ENCODE measurements at places on chromosomes 12 and 14.

DNA sequence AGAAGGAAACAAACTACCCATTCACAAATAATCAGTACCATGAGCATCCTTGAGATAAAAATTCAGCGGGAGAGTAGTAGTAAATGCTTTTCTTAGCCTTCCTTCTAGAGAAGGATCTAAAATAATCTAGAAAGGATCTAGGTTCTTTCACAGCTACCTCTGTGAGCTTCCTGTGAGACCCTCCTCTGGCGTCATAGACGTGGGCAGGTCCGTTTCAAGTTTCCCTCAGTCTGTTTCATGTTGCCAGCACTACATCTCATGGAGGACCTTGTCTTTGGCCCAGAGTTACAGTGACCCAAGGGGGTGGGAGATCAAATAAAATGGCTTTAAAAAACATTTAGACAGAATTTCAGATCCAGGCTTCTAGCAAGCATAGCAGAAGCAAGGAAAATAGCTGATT is 13.6 kb downstream of the DAAM1 start:
- DNase-seq, result no peak

DNA sequence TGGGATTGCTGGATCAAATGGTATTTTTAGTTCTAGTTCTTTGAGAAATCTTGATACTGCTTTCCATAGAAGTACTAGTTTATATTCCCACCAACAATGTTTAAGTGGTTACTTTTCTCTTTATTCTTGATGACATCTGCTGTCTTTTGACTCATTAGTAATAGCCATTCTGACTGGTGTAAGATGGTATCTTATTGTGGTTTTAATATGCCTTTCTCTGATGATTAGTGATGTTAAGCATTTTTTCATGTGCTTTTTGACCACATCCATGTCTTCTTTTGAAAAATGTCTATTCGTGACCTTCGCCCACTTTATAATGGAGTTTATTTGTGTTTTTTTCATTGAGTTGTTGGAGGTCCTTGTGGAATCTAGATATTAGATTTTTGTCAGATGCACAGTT is 865.7 kb downstream of the SLC6A15 start:
- DNase-seq, result no peak

DNA sequence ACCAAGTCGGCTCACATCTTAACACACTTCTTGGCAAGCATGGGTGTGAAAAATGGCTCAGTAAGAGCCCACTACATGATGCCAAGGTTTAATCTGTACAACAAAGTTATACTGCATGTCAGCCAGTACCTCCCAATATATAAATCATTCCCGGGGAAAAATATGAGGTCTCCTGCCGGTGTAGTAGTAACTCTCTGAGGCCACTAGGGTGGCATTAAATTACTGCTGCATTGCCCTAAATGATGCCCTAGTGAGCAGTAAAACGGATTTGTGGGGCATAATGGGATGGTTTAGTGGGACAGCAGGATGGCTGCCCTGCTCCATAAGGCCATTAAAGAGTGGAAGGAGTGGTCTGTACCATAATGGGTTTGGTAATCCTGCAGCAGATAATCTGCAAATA is 267.7 kb downstream of the MED13L start:
- no peak for DNase-seq

DNA sequence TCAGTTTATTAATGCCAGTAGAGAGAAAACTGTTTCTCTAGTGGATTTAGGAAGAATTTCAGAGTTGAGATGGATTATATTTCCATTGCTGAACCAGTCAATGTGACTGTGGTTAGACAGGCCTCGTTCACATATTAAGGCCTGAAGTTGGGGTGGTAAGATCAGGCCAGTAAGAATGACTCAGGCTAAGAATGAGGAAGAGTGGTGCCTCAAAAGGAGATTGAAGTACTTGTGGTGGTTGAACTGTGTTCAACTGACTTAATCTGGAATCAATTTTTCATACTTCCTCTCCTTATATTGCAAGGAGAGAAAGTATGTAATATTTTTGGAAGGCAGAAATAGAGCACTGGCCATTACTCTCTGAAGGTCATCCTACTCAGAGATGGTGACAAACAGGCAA is 37.8 kb upstream of the ATF7IP start:
- DNase-seq, result no peak

DNA sequence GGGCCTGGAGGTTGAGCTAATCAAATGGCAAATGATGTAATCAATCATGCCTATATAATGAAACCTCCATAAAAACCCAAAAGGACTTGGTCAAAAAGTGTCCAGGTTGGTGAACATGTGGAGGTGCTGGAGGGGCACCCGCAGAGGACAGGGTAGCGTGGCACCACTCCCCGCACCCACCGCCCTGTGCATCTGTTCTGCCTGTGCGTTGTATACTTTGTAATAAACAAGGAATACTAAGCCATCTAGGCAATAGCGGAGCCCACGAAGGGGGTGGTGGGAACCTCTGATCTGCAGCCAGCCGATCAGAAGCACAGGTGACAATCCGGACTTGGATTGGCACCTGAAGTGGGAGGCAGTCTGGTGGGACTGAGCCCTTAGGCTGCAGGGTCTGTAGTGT is 75.8 kb upstream of the GPR68 start:
- no peak for DNase-seq

GRCh38 chr14:101080922-101081593 is 177.5 kb upstream of the RTL1 start:
- no peak for DNase-seq

DNA sequence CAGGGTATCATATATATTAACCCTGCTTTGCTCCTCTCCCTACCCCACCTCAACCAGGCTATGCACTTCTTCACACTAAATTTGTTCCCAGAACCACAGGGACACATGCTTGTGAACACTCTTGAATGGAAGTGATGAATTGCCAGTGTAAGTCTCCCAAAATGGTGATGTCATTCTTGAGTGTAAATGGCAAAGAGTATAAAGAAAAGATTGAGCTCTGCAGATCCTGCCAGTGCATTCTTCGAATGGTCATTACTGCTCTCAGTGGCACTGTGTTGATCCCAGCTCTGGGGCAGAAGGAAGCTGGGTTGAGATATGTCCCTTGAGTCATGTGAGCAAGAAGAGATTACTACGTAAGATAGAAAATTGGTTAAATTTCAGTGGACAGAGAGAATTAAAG is 313.1 kb downstream of the TMEM117 start:
- DNase-seq, result no peak

- peak; percentile 51 for DNase-seq
Observed at GRCh38 chr12:53097564-53098353, at the start of gene IGFBP6. IGFBP6 (plus strand) TSS chr12:53097667; CDS start chr12:53097718, 51 bp downstream.

GRCh38 chr14:75689012-75689411 is 28.0 kb downstream of the TTLL5 start:
- no peak for DNase-seq

DNA sequence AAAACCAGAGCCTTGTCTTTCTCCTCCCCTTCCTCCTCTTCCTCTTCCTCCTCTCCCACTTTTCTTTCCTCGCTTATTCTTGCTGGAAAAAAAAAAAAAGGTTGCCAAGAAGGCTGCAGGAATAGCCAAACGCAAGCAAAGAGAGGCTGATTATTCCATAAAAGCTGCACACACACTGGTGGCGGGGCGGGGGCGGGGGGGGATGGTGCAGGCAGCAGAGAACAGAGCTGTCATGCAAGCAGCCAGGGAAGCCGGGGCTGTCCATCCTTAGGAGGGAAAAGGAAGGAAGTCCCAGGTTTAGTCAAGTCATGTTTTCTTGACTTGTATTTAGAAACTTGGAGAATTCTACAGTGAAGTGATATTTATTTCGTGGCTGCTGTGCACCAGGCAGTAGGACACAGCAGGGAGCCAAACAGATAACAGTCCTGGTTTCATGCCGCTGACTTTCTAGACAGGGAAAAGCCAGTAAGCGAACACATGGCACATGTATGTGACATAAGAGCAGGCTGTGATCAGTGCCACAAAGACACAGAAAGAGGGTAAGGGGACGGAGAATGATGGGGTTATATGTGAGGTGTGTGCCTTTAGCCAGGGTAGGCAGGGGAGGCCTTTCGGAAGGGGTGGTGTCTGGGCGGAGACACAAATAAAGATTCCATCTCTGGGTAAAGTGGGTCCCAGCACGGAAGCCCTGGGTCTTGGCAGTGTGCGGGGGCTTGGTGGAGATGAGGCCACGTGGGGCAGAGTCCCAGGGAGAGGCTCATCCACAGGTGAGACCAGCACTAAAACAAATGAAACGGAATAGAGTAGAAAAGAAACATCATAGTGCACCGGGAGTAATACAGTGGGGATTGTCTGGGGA is 56.6 kb upstream of the SCN8A start:
- DNase-seq, result no peak

- no peak for DNase-seq
Observed at GRCh38 chr12:6463216-6463615, 7.3 kb downstream of the VAMP1 start.

DNA sequence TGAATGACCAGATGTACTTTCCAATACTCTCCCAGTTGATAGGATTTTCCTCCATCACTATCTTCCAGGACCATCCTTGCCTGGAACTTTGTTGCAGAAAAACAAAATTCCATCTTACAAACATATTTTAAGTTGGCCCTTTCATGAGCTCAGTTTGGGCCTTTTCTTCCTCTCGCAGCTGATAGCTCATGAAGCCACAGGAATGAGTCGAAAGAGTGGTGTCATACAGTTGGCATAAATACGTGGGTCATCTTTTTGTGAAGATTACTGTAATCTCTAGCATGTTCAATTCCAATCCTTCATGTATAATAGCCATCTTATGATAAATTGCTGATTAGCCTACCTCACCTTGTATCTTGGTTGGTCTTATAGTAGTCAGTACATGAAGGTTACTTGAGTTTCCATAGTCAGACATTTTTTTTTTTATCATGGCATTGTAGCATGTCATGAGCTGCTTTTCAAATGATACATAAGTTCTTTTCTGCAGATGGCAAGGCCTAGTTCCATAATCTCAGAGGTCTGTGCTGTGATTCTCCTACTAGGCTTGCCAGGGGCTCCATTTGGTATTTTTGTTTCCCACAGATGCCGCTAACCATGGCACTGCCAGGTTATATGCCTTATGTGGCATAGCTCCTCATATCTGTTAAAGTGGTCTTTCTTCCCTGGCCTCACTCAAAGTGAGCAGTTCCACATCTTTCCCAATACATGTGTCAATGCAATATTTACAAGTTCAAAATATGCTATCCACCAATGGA is 380.6 kb upstream of the DCN start:
- DNase-seq, result no peak

GRCh38 chr12:53558631-53559030 is 51.3 kb upstream of the NPFF start:
- no peak for DNase-seq

GRCh38 chr12:95424271-95424994 is 49.5 kb upstream of the METAP2 start:
- DNase-seq, result no peak

DNA sequence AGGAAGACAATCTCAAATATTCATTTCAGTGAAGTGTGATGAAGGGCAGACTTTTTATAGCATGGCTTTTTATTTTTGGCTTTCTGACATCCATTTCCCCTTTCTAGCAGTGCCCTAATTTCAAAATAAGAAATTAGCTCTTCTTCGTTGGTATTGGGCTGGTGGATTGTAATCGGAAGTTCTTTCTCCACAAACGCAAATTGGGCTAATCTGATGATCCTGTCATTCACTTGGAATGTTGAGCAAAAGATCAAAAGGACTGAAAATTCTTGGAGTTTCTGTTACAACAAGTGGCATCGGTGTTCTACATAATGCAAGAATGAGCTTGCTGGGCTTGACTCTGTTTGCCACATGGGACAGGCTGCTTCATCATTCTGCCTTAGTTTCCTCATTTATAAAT is 1182.8 kb downstream of the FLRT2 start:
- no peak for DNase-seq

- DNase-seq, result no peak
Observed at GRCh38 chr12:47868552-47869031, 36.2 kb downstream of the VDR start.

GRCh38 chr12:112121780-112122565 is 3.4 kb upstream of the TRAFD1 start:
- DNase-seq, result no peak

DNA sequence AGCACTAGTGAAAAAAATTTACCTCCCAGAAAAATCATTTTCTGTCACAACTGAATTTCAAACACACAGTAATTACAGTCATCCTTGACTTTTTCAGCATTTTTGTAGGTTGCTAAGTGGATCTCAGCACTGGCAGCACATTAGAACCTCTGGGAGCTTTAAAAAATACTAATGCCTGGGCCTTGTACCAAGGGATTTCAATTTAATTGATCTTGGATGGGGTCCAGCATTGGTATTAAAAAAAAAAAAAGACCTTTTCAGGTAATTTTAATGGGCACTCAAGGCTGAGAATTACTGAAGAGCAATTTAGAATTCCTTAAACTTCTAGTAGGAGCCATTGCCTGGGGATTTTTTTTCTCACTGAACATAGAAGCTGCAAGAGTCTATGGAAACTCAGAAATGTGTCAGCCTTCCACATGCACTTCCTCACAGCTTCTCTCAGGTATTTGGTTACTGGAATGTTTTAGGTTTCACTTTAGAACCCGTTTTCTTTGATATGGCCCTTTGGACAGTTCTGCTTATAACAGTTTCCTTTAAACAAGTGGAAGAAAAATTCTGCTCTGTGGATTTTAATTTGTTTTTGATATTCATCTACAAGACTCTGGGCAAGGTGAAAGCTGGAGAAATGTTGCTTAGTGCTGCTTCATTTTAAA is 88.5 kb upstream of the DACT1 start:
- no peak for DNase-seq

DNA sequence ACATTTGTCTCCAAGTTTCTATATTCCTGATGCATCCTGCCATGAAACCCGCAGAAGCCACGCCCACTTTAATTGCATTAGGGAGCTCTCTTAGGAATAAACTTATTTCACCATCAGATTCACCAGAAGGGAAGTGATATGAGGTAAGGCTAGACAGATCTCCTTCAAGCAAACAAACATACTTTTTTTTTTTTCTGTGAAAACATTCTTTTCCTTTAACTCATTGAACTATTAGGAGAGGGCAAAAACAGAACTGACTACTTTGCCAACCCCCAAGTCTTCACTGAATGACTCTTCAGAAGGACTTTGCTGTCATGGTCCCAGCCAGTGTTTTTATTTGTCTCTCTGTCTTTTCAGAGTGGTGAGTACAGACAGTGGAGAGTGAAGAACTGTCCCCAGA is 48.4 kb downstream of the GTF2A1 start:
- no peak for DNase-seq

DNA sequence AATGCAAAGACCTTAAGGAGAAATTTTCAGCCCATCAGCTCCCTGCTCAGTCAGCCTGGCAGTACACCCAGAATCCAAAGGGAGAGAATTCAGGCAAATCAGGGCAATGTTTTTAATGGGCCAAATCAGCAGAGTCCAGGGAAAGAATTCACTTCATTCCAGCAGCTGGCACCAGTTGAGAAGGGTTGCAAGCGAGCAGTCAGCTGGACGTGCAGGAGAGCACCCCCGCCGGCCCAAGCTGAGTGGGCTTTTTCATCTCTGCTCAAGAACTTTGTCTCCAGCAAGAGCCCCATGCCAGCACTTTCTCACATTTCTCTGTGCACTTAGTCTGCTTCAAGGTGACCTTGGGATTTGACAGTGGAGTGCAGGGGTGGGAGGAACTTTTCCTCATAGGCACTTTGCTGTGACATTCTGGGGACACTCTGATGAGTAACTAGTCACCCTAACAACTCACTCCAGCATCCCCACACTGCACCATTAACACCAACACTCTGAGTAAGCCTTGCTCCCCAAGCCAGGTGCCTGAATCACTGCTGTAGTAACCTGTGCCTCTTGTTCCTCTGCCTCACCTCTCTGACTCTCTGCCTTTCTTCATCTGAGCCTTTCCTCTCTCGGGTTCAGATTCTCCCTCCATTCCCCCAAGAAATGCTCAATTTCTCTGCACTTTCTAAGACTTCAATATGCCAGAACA is 2.2 kb downstream of the ENDOU start:
- DNase-seq, result no peak
